ENCODE measurements at places on chromosomes 4 and X.

DNA sequence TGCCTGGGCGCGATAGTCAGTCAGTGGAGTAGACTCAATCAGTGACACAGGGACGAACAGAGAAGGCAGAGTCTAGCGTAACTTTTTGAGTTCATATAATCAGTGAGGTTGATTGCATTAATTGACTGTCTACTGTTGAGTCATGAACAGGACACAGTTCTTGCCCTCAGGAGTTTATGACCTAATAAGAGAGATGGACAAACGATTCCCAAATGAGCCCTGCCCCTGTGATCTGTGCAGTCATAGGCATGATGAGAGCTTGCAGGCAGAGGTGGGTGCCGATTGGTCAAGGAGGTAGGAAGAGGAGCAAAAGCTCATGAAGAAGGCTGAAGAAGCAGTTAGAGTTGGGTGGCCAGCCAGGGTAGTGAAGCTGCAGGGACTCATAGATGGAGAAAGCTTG is 57.1 kb downstream of the ADD1 start:
- no peak for DNase-seq

DNA sequence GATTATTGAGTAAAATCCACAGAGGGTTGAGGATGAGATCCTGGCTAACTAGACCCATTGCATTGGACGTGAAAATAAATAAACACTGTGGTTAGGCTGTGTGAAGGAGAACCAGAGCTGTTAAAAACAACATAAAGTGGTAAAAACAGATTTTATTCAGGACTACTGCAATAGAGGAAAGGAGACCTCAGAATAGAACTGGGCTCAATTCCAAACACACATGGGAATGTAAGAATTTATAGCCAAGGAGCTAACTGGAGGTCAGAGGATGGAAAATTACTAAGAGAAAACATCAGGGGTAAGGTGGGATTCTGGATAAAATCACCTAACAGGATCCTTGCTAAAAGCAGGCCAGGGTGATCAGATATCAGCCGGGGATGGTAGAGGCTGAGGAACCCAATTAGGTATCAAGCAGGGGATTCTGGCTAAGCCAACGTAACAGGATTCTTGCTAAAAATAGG is 112.4 kb downstream of the RNF150 start:
- DNase-seq, result no peak

DNA sequence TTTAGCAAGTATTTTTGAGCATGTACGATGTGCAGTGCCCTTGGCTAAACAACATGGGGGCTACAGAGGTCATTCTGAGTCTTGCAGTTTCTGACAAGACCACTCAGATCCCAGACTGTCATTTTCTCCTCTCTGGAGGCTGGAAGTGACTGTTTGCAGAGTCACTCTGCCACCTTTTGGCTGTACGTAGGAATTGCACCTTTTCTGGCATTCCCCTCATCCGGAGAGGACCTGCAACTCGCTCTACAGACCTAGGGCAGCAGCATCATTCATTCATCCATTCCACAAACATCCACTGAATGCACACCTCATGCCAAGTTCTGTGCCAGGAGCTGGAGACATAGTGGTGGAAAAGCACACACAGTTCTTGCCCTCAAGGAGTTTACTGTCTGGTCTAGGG is 160.4 kb upstream of the GPR101 start:
- DNase-seq, result peak; percentile 74

DNA sequence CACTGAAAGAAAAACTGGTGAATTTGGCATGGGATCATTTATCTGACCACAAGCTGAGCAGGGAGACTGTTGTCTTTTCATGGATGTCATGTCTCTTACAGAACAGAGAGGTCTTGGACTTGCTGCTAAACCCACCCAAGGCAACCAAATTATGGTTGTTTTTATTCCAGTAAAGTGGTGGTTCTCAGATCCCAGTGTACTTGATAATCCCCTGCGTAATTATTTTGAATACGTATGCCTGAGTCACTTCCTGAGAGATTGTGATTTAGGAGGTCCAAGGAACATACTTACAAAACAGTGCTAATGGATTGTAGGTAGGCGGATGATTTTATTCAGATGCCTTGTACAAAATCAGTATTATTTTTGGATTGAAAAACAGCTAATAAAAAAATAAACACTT is 585.6 kb downstream of the IL1RAPL1 start:
- DNase-seq, result no peak

DNA sequence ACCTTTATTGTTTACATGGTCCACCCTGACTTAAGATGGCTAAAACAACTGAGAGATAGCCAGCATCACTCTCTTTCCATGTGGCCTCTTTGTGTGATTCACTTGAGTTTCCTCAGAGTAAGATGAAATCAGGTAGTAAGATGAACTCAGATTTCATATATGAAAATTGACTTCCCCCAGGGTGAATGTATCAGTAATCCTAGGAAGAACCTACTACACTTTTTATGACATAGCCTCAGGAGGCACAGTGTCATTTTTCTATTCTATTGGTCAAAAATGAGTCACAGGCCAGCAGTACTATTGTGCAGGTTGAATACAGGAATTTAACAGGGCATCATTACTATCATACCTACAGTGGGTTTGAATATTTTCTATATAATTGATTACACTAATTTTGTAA is 14.6 kb upstream of the SULT1E1 start:
- no peak for DNase-seq

- no peak for DNase-seq
These were observed 157.9 kb downstream of the DHRSX start for GRCh38 chrX:2342874-2343273.

DNA sequence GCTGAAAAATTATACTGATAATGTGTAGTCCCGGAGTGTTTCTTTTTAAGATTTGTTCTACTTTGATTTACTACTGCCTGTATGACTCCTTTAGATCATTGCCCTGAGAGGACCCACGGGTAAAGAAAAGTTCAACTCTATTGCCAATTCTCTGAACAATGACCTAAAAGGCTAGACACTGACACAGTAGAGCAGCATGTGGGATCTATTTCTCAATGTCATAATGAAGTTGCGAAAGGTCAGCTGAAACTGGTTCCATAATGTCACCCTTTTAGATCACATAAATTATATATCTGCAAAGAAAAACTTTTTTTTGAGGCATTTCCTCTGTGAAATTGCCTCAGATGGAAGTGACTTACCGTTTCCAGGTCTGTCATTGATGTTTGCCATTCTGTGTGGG is 67.4 kb downstream of the GLRB start:
- DNase-seq, result no peak

- no peak for DNase-seq
These were observed 136.4 kb downstream of the HHIP start for GRCh38 chr4:144782345-144782744.
